Glutamatergic neuron (in vitro differentiated cells): ENCODE measurements at places on chromosomes 11 and 22.

- H3K36me3 ChIP-seq = no peaks in the 10 kb centered on the region
- no peak overlapping the region for H3K27ac ChIP-seq
- no peaks in the 10 kb centered on the region for H3K4me1 ChIP-seq
- no peaks in the 10 kb centered on the region for H3K27me3 ChIP-seq
- no peak overlapping the region for H3K4me3 ChIP-seq
Observed at GRCh38 chr11:122847466-122847865, 9.2 kb downstream of the CRTAM start.

DNA sequence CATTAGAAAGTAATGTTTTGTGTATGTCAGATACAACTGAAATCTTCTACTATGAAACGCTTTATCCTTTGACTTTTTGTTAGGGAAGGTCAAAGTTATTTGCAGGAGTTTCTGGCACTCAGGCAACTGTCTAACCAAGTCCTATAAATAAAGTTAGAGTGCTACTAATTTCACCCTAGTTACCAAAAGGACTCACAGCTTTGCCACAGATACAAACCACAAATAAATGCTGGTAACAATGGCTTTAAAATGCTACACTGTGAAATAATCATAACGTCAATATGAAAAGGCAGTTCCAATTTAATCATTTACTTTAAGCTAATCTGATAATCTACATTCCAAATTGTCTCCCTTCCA lies 124.3 kb downstream of the RBFOX2 start:
- no peak overlapping the region for H3K4me3 ChIP-seq
- no peak overlapping the region for H3K27ac ChIP-seq
- DNase-seq = no peak

DNA sequence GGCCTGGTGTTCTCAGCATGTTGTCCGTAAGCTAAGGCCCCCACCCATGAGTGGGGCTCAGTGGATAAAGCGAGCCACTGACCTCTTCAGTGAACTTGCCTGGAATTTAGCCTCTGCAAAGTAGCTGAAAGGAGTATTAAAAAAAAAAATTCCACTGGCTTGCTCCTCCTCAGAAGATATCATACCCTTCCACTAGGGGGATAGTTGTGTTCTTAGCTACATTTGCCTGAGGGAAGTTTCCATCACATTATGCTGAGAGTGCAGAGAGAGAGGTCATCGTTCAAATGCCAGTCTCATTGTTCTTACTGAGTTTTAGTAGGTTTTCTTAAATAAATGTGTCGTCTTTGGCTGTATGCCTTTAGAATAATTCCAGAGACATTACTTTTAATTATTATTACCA lies 879.7 kb downstream of the JRKL start:
- no peaks in the 10 kb centered on the region for H3K36me3 ChIP-seq
- no peak for DNase-seq
- H3K27ac ChIP-seq = no peak overlapping the region
- H3K27me3 ChIP-seq = peaks cover 4% of the 10 kb centered on the region
- H3K4me3 ChIP-seq = no peak overlapping the region

- no peak for DNase-seq
- peak overlapping the region; percentile 25 for H3K27ac ChIP-seq
- no peak overlapping the region for H3K4me3 ChIP-seq
- H3K27me3 ChIP-seq = no peaks in the 10 kb centered on the region
- H3K36me3 ChIP-seq = no peaks in the 10 kb centered on the region
Observed at GRCh38 chr11:7570938-7571521, 57.2 kb downstream of the PPFIBP2 start.

GRCh38 chr11:17238377-17238776 lies 30.6 kb upstream of the PIK3C2A start:
- H3K4me3 ChIP-seq = no peak overlapping the region
- DNase-seq = no peak
- H3K27ac ChIP-seq = no peak overlapping the region

- no peaks in the 10 kb centered on the region for H3K36me3 ChIP-seq
- no peak overlapping the region for H3K4me3 ChIP-seq
- no peak for DNase-seq
Observed at GRCh38 chr11:20016526-20016925, 143.7 kb downstream of the DBX1 start.
